Nucleus accumbens (tissue), 56 donors: ENCODE measurements at places on chromosomes 7 and 10.

GRCh38 chr7:141949451-141949850 is 2.7 kb upstream of the CLEC5A start:
- no peak for DNase-seq

DNA sequence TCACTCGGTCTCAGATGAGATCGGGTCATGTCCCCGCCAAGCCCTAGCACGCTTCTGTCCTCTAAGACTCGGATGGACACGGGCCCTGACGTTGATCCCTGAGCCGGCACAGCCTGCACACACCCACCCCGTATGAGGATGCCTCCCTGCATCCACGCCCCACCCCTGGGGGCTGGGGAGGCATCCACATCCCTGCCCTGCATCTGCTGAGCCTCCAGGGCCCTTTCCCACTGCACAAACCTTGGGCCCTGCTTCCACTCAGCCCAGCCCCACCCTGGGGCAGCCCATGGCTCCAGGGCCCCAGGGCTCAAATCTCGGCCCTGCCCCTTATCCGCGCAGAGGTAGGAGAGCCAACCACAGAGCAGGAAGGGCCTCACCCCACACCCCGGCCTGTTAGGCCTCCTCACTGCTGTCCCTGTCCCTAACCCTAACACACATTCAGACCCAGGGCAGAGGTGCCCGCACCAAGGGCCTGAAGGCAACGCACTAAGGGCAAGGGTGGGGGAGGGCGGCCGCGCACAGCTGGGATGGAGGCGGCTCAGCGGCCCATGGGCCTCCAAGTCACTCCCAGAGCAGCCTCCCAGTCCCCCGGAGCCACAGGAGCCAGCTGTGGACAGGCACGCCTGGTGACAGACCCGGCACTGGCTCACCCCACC is 9.5 kb upstream of the MICALL2 start:
- DNase-seq, result no peak

- DNase-seq, result no peak
These were observed 29.3 kb downstream of the CYCS start for GRCh38 chr7:25095516-25096345.

DNA sequence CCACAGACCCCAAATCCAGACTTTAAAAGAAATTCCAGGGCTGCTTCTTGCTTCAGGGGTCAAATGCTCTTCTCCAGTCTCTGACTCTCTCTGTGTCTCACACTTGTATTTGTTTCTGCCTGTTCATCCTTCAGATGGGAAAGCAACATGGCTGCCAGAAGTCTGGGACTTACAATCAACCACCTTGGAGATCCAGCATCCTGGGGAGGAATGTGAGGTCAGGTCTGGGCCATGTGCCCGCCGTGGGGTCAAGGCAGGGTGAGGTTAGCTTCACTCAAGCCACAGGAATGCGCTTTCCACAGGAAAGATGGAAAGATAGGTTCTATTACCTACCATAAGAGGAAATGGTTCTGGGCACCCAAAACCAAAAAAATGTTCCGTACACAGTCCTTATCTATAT is 34.3 kb upstream of the NPVF start:
- DNase-seq, result no peak

DNA sequence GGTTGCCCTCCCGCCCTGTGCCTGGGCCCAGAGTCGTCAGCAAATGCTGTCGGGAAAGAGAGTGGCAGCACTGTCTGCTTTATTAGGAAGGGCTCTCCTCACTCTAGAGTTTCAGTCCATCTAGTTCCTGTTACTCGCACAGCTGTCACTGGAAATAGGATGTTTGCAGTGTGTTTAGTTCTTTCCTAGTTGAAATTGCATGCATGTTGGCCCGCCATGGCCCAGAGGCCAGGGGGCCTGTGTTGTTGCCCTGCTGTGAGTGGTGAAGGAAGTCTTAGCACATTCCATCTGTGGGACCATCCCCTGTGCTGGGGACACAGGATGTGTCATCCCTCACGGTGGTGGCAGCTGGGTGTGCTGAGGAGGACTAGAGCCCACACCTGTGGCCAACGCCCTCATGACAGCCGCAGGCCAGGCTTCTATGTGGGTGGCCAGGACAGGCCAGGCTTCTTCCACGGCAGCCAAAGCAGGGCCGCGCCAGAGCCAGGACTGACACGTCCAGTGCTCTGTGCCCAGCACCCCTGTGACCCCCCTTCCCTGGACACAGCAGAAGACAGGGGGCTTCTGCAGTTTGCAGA is 45.4 kb downstream of the ZNF467 start:
- no peak for DNase-seq

DNA sequence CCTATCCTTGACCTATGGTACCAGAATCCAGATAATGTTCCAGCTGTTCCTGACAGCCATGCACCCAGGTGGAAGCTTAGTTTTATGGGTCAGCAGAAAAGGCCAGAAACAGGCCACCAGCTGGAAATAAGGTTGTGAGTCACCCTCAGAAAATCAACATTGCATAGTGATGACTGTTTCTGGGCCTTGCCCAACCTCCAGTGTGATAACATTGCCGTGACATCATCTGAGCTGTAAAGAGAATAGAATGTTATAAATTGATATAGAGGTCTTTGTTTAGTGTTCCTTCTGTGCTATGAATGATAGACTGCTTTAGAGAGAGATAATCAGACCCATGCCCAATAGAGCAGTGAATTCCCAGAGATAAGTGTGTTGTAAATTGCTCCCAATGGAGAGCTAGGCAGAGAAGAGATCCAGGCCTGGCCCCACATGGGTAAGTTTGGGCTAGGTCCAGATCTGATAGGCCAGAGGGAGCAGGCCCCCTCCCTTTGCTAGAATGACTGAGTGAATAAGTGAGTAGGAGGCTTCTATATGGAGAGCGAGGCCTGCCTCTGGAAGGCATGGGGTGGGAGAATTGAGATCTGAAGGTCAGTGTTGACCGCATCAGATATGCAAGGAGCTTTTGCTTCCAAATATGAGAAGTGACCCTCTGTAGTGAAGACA is 14.2 kb upstream of the HPS1 start:
- no peak for DNase-seq

GRCh38 chr10:1198453-1199344 is 142.5 kb downstream of the WDR37 start:
- no peak for DNase-seq

DNA sequence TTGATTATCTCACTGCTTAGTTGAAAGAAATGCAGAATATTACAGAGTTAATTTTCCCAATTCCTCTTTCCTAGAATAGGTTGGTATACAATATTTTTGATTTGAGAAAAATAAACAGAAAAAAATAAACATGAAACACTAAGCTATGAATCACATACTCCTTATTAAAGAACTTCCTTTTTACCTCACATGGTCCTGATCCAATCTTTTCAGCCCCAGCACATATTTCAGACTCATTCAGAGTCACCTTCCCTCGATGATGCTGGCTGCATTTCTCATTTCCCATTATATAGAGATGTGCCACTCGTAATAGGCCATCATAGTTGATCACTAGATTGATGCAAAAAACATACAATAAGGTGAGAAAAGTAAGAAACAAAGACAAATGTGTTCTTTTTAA is 64.6 kb downstream of the HGF start:
- no peak for DNase-seq

- DNase-seq, result no peak
These were observed 11.7 kb downstream of the CREB5 start for GRCh38 chr7:28423918-28424514.

DNA sequence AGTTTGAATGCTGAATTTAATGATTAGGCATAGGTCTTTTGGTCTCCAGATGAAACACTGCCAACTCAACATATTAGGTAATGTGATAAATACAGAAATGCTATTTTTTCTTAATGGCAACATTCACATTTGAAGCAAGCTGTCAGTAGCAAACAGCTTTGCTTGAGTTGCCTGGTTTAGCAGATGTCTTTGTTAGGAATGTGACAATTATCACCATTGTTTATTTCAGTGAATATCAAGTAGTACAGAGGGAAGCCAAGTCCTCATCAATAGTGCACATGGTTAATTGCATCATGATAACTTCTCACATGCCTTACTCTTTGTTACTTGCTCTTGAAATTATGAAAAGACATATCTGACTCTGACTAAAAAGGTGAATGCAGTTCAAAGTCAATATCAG is 23.7 kb upstream of the SEPTIN7 start:
- DNase-seq, result no peak

- no peak for DNase-seq
These were observed 7.3 kb downstream of the DPYSL4 start for GRCh38 chr10:132193907-132194552.

DNA sequence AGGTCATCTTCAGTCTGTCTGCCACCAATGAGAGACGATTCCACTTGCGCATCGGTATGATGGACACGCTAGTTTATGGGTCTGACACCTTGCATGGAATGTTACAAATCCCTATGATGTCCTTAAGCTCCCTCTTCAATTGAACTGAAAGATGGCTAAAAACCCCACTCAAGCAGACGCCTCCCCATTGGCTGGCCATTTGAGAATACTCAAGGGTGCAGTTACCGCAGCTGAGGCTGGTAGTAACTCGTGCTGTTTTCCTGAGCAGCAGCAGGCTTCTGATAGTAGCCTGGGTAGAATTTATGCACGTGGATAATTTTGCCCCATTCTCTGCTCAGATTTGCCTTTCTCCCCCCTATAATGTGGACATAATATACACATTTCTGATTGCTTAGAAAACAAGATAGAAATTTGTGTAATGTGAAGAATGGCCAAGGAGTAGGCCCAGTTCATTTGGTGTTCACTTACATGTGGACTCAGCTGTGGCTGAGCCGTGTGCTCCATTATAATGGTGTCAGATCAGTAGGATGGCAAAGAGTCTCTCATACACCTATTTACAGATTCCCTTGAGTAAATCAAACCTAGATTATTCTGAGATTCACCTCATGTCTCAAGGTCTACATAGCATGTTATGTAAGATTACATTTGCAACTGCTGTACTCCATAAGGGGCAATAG is 142.8 kb downstream of the HIBADH start:
- no peak for DNase-seq

DNA sequence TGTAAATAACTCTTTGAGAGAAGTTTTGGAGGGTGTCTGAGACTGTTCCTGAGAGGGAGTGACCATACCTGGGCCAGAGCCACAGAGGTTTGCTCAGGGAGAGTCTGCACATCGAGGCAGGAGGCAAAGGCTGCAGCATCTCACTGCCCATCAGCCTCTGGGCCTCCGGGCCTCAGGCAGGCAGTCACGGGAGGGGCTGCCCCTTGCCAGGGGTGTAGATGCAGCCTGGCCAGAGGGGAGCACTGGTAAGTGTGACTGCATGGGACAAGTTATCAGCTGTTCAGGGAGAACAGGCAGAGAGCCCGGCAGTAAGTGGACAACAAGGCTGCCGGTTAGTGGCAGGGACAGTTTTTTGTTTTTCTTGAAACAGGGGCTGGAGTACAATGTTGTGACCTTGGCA is 55.9 kb downstream of the ZNF467 start:
- no peak for DNase-seq

GRCh38 chr10:102642736-102643335 is 1.4 kb upstream of the TRIM8 start:
- DNase-seq, result no peak

- DNase-seq, result no peak
These were observed 230.6 kb downstream of the BMPER start for GRCh38 chr7:34135924-34136323.

- DNase-seq, result no peak
These were observed 69.9 kb downstream of the FOXL3 start for GRCh38 chr7:359766-360361.

DNA sequence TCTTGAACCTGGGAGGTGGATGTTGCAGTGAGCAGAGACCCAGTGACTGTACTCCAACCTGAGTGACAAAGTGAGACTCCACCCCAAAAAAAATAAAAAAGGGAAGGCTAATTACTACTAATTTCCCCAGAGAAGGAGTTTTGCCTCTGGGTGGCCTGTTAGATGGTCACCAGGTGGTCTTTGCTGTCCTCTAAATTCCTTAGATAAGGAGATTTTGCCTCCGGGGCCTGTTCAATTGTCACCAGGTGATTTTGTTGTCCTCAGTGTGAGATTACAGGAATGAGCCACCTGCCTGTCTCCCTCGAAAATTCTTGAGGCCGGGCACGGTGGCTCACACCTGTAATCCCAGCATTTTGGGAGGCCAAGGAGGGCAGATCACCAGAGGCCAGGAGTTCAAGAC is 24.4 kb upstream of the ZMIZ2 start:
- DNase-seq, result no peak

DNA sequence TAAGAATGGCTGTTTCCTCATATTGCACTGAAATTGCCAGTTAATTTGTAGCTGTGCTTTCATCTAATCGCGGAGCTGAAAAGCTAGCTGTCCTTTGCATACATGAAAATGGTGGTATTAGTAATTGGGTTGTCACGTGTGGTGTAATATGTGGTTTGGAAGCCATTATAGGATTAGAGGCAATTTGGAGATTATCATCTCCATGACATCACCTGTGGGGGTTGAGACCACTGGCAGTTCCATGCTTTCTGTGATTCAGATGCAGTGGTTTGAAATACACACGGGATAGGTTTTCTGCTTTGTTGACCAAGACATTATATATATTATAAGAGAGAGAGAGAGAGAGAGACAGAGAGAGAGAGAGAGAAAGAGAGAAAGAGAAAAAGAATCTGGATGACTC is 180.8 kb downstream of the RAB11FIP2 start:
- DNase-seq, result no peak
